Smooth muscle cell of trachea (primary cell): ENCODE measurements at places on chromosomes 7 and 10. TPM values are rescaled to one million over a fixed set of nuclear protein-coding genes. Genes with fewer than 3 reads are reported as not detected.

Gene UNCX
- not detected in 2 replicates for total RNA-seq

Gene NEUROD6
- not detected in 2 replicates for total RNA-seq

Gene ANXA7
- 170 and 191 TPM in 2 replicates for total RNA-seq

Gene FANK1
- total RNA-seq = 1.3 and 3.1 TPM in 2 replicates

Gene NPSR1
- total RNA-seq = not detected in 2 replicates

Gene ZNF746
- 17.6 and 32.6 TPM in 2 replicates for total RNA-seq

Gene UFSP1
- total RNA-seq = 3.9 and 10.4 TPM in 2 replicates

Gene SLIT1
- total RNA-seq = under 0.01 and 0.17 TPM in 2 replicates

Gene TAS2R5
- total RNA-seq = 0.73 and 1.7 TPM in 2 replicates

Gene ARHGEF35
- 2.3 and 2.8 TPM in 2 replicates for total RNA-seq

Gene GCK
- 1.5 and 2.2 TPM in 2 replicates for total RNA-seq

Gene MBL2
- not detected in 2 replicates for total RNA-seq

Gene PAX4
- total RNA-seq = not detected in 2 replicates

Gene NPFFR1
- under 0.01 TPM in 1 of 2 replicates, not detected in the other for total RNA-seq

Gene ZCCHC24
- total RNA-seq = 48.3 and 80.6 TPM in 2 replicates

Gene CUBN
- 3.3 and 3.6 TPM in 2 replicates for total RNA-seq

Gene SEMA3C
- total RNA-seq = 156 and 163 TPM in 2 replicates

Gene MYH16
- not detected in 2 replicates for total RNA-seq

Gene SORCS1
- total RNA-seq = under 0.01 TPM in 1 of 2 replicates, not detected in the other

Gene GFRA1
- total RNA-seq = 0.15 and 0.50 TPM in 2 replicates

Gene TMEM270
- 0.17 TPM in 1 of 2 replicates, not detected in the other for total RNA-seq

Gene DGKB
- total RNA-seq = under 0.01 and 0.15 TPM in 2 replicates

Gene H2BK1
- not detected in 2 replicates for total RNA-seq

Gene TMEM139
- total RNA-seq = 0.50 TPM in 1 of 2 replicates, not detected in the other

Gene C10orf67
- total RNA-seq = under 0.01 and 0.44 TPM in 2 replicates

Gene NUTM2E
- total RNA-seq = 0.15 TPM in 1 of 2 replicates, not detected in the other

Gene CALML3
- total RNA-seq = not detected in 2 replicates

Gene UTF1
- not detected in 2 replicates for total RNA-seq

Gene SPDYE1
- not detected in 2 replicates for total RNA-seq

Gene RELN
- total RNA-seq = 4.7 and 6.0 TPM in 2 replicates

Gene CEP41
- total RNA-seq = 12.1 and 16.4 TPM in 2 replicates

Gene PRDX3
- total RNA-seq = 191 and 253 TPM in 2 replicates

Gene SKIDA1
- 0.73 and 0.99 TPM in 2 replicates for total RNA-seq

Gene GNG11
- total RNA-seq = 18.7 and 53.7 TPM in 2 replicates

Gene CLDN4
- total RNA-seq = 1.3 and 1.7 TPM in 2 replicates

Gene SLC25A28
- total RNA-seq = 11.8 and 20.5 TPM in 2 replicates

Gene NRG3
- under 0.01 TPM in 1 of 2 replicates, not detected in the other for total RNA-seq

Gene PNLIPRP1
- not detected in 2 replicates for total RNA-seq

Gene LAMB1
- total RNA-seq = 478 and 504 TPM in 2 replicates

Gene WNT16
- total RNA-seq = 0.50 and 1.2 TPM in 2 replicates

Gene CDK6
- 15.1 and 38.9 TPM in 2 replicates for total RNA-seq

Gene GIMAP8
- 0.15 TPM in 1 of 2 replicates, not detected in the other for total RNA-seq

Gene ATP5F1C
- 193 and 309 TPM in 2 replicates for total RNA-seq

Gene MCM10
- total RNA-seq = 0.99 and 6.0 TPM in 2 replicates

Gene CYP2E1
- total RNA-seq = 0.33 and 0.44 TPM in 2 replicates

Gene SLC26A5
- not detected in 2 replicates for total RNA-seq

Gene DENND10
- total RNA-seq = 73.2 and 96.3 TPM in 2 replicates

Gene VIPR2
- under 0.01 TPM in 1 of 2 replicates, not detected in the other for total RNA-seq

Gene IFIT1B
- not detected in 2 replicates for total RNA-seq

Gene OR2A5
- total RNA-seq = not detected in 2 replicates

Gene MYOZ1
- total RNA-seq = 0.33 TPM in 1 of 2 replicates, not detected in the other

Gene BHLHA15
- 1.7 TPM in 1 of 2 replicates, not detected in the other for total RNA-seq

Gene ACBD7
- total RNA-seq = 0.99 and 4.9 TPM in 2 replicates

Gene ADARB2
- not detected in 2 replicates for total RNA-seq

Gene NODAL
- not detected in 2 replicates for total RNA-seq

Gene EIF3B
- 183 and 189 TPM in 2 replicates for total RNA-seq

Gene C7orf57
- total RNA-seq = not detected in 2 replicates
